ENCODE measurements at places on chromosomes 2 and 18. TPM values are rescaled to one million over a fixed set of nuclear protein-coding genes. Genes with fewer than 3 reads are reported as not detected.

Gene CDH2
- total RNA-seq, result 4.7 TPM

Gene REG3G
- total RNA-seq, result not detected

Gene HOXD10
- total RNA-seq, result 0.49 TPM

Gene GRB14
- total RNA-seq, result 0.32 TPM

Gene VWC2L
- total RNA-seq, result not detected

Gene CAB39
- 39.3 TPM for total RNA-seq

Gene TMEM163
- total RNA-seq, result 0.16 TPM

Data from bladder microvascular endothelial cell (primary cell).